ENCODE measurements at places on chromosomes 7 and 10.

GRCh38 chr7:25215694-25216335 is 12.5 kb downstream of the NPVF start:
- no peak for DNase-seq

DNA sequence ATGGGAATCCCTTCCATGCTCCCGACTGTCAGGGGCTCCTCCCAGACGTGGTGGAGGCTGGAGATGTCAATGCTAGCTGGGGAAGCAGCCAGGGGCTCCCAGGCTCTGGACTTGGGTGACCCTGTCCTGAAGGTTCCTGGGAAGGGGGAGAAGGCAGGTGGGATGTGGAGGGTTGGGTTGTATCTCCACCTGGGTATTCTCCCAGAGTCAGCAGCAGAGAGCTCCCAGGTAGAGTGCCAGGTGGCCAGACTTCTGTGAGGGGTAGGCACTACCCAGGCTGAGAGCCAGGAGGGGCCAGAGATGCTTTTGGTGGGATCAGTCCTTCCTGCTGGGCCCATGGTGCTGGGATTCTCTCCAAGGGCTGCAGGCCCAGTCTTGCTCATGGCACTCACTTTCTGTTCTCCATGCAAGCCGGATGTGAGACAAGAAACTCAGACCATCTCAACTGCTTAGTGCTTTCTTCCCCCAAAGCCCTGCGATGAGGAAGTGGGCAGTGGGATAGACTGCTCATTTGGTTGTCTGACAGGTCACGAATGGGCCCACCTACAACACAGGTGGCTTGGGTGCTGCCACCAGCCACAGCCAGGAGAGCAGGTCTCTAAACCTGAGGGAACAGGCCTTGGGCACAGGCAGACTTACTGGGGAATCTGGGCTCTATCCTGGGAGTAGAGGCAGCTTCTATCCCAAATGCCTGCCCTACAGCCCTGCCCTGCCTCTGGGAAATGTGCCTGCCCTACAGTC is 52.5 kb upstream of the CAMK2B start:
- peak; percentile 25 for DNase-seq

DNA sequence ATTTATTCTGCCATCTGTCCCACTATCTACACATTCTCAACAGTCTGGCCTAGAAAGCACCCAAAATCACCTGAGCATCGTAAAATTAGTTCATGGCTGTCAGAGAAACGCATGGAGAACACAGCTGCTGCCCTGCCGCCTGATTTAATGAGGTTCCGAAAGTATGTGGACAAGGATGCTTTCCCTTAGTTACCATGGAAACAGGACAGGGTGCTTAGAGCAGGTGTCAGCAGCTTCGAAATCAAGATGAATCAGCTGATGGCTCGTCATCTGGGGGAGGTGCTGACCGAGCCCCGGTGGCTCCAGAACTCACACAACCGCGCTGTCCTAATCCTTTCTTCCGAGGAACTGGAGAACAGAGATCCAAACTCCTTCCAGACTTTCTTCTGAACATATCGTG is 151.5 kb downstream of the TEX36 start:
- no peak for DNase-seq

DNA sequence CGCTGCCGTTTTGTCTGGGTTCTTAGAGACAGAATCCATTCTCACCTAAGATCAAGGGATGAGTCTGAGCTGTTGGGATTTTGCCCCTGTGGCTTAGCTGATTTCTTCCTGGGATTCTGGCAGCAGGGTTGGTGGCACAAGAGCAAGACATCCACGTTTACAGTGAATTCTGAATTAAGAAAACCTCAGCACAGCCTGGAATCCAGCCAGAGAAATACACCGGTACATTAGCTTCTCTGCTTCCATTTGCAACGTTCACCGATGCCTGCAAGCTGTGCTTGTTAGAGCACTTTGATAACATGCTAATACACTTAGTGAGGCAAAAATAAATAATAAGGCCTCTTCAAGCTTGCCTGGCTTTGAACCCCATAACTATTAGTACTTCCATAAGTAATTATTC is 569.8 kb downstream of the CALN1 start:
- DNase-seq: no peak

DNA sequence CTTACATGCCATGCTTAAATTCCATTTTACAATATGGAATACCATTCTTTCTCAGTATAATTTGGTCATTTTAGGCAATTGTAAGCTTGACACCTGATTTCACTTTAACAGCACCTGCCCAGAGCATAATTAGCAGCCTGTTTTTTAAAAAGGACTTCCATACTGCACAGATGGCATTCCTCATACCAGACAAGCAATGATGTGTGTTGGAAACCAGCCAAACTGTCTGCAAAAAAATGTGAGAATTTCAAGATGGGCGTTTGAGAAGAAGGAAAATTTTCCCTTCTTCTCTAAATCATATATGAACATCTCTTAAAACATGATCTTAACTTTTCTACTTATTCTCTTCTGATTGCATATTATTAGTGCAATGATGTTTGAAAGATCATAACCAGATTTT is 40.4 kb upstream of the AGMO start:
- DNase-seq: no peak

GRCh38 chr10:122499491-122499941 is 38.2 kb downstream of the HTRA1 start:
- no peak for DNase-seq

- DNase-seq: no peak
Measured at GRCh38 chr10:17943033-17943745, 8.5 kb upstream of the SLC39A12 start.

DNA sequence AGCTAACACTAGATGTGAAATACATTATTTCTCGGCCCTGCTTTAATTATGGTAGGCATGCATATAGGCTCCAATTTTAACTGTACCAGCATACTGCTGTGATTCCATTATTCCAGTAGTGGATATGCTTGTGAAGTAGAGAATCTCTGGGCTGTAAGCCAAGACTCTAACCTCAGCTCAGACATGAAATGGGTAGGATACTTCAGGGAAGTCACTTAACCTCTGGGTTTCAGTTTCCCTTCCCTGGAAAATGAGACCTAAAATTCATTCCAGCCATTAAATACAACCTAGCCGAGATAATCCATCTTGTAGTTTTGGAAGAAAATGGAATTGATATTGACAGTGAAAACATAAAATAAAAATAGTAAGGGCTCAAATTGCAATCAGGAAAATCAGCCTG is 59.6 kb upstream of the TRIL start:
- DNase-seq: no peak

DNA sequence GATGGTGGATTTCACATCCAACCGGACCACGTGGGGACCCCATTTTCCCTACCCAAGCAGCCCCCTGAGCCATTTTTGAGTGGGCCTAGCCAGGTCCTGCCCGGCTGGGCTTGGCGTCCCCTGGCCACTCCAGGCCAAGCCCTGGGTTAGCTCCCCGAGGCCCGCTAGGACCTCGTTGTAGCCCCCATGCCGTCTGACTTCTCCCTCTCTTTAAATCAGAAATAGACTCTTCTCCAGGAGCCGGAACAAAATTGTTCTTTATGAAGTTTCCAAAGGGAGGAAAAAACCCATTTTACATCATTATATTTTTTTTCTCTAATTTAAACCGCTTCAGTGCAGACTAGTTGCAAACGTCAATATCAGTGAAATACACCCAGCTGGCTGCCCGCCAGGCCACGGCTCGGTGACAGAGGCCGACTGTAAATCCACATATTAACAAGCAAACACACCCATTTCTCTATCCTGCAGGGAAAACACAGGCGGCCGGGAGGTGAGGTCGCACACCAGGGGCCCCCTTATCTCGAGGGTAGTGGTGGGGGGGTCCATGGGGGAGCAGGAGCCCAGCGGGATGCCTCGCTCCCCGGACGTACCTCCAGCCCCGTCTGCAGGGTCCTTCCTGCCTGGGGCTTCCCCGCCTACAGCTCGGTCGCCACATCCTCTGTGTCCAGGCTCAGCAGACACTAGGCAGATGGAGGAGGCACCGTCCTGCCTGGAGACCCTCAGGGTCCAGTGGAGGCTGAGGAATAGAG is 72.7 kb downstream of the ELFN1 start:
- DNase-seq: peak; percentile 66

GRCh38 chr10:63106111-63106755 is 26.9 kb upstream of the NRBF2 start:
- no peak for DNase-seq

- DNase-seq: no peak
Measured at GRCh38 chr7:30028749-30029635, 780 bp downstream of the PLEKHA8 start.

GRCh38 chr7:127940381-127941160 is 90.7 kb downstream of the LRRC4 start:
- peak; percentile 60 for DNase-seq

DNA sequence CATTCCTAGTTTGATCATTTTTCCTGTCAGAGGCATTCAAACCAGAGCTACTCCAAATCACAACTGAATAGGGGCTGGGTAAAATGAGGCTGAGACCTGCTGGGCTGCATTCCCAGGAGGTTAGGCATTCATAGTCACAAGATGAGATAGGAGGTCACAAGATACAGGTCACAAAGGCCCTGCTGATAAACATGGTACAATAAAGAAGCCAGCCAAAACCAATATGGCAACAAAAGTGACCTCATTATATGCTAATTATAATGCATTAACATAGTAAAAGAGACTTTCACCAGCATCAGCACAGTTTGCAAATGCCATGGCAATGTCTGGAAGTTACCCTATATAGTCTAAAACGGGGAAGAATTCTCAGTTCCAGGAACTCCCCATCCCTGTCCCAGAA is 37.3 kb downstream of the TWIST1 start:
- DNase-seq: no peak

DNA sequence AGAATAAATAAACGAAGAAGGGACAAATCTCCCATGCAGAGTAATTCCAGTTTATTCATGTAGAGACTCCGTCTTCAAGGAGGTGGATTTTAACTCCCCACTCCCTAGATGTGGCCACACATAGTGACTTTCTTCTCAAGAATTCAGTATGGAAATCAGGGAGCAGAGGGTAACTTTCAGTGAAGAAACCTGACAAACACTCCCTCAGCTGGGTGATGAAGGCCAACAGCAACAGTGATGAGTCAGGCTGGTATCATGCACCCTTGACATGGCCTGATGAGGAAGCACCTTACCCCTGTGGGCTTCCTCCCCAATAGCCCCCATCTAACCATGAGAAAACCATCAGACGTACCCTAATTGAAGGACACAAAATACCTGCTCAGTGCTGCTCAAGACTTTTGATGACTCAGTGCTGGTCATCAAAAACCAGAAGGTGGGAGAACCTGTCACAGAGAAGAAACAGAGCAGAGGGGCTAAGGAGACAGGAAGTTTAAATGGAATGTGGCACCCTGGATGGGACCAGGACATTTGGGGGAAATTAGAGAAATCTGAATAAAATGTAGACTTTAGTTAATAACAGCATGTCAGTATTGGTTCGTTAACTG is 50.6 kb downstream of the ADAMTS14 start:
- DNase-seq: no peak

DNA sequence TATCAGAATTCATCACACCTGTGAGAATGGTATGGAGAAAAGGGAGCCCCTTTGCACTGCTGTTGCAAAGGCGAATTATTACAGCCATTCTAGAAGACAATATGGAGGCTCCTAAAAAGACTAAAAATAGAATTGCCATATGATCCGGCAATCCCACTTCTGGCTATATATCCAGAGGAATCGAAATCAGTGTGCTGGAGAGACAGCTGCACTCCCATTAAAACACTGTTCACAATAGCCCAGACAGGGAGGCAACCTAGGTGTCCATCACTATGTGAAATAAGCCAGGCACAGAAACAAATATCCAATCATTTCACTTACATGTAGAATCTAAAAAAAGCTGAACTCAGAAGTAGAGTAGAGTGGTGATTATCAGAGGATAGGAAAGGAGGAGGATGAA is 26.0 kb upstream of the GJD4 start:
- DNase-seq: no peak

DNA sequence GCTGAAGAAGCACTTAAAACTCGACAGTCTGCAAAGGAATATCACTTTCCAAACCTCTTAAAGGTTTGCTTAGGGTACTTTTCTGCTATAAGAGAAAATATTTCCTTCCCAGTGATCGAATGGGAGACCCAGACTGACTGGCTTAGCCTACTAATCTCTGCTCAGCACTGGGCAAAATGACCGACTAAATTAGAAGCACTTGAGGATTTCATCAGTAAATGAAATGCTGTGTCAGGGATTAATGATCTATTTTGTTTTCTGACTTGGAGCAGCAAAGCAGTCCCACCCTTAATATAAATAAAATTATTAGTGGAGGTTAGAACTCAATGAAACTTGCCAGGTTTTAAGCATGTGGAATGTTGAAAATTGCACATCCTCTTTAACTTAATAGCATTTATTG is 411.6 kb downstream of the NEBL start:
- DNase-seq: peak; percentile 40

DNA sequence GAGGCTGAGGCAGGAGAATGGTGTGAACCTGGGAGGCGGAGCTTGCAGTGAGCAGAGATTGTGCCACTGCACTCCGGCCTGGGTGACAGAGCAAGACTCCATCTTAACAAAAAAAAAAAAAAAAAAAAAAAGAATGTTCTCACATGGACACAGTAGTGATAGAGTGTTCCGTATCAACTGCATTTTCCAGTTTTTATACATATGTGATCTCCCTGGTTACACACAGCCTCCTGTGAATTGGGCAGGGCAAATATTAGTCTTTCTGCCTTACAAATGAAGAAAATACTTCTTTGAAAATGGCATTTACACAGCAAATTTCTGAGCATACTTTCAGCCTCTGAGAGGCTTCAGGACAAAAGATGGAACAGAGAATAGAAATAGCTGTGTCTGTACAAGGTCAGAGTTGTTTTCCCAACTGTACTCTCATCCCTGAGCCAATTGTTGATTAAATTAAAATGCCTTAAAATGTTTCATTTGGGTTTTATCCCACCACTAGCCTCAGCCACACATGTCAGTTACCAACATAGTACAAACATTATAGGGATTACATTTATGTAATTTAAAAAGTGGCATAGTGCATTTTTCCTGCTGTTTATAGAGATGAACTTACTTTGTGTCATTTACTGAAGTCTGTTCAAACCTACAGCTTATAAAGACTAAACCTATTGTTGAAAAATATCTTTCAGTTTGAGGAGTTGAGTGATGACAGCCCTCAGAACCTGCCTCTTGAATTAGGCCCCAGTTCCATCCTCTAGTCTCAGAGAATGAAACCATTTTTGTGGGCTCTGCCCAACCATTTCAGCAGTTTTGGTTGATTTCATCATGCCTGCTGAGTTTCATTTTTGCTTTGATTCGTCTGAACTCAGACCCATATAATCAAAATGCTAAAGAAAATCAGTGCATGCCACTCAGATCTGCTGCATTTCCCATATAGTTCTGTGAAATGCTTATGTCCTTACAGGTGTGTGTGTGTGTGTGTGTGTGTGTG is 609.4 kb upstream of the C7orf33 start:
- no peak for DNase-seq

GRCh38 chr7:67896721-67897120 is 900.1 kb downstream of the TYW1 start:
- DNase-seq: no peak

- DNase-seq: peak; percentile 50
Measured at GRCh38 chr10:50653142-50653541, 29.4 kb upstream of the SGMS1 start.

- DNase-seq: no peak
Measured at GRCh38 chr7:40733114-40733513, 598.3 kb downstream of the SUGCT start.

All from D341Med (cell line).